Lower lobe of right lung (tissue), 2 donors: ENCODE measurements at places on chromosomes 5 and 9. TPM values are rescaled to one million over a fixed set of nuclear protein-coding genes. Genes with fewer than 3 reads are reported as not detected.

The SEMA5A gene
- 29.3 TPM for total RNA-seq

- no peak overlapping the region for H3K4me3 ChIP-seq
- H3K27ac ChIP-seq = no peak overlapping the region
- no peaks in the 10 kb centered on the region for H3K4me1 ChIP-seq
- DNase-seq = no peak
- H3K27me3 ChIP-seq = no peaks in the 10 kb centered on the region
Measured at GRCh38 chr5:43967165-43967564, 364.2 kb downstream of the NNT start.

GRCh38 chr5:36665628-36666027 lies 59.2 kb downstream of the SLC1A3 start:
- no peak for DNase-seq
- H3K36me3 ChIP-seq = no peaks in the 10 kb centered on the region
- no peak overlapping the region for H3K27ac ChIP-seq

DNA sequence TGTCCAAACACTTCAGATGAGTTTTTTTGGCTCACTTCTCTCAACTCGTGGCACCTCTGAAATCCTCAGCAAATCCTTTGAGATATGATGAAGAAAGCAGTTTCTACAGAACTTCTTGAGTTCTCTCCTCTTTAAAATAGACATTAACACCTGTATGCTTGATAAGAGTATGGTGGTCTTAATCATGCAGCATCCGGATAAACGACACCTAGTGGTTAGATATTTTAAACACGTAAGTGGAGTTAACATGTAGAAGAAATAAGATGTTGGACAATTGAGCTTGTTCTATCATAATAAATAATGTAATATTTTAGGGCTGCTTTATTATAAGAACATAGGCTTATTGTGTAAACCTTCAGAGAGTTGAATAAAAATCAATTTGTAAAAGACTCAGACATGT lies 324.8 kb downstream of the CYLC2 start:
- H3K4me3 ChIP-seq = no peak overlapping the region
- no peaks in the 10 kb centered on the region for H3K36me3 ChIP-seq
- DNase-seq = no peak
- no peaks in the 10 kb centered on the region for H3K4me1 ChIP-seq
- H3K27me3 ChIP-seq = no peaks in the 10 kb centered on the region

The BASP1 gene
- 25.8 TPM for total RNA-seq

DNA sequence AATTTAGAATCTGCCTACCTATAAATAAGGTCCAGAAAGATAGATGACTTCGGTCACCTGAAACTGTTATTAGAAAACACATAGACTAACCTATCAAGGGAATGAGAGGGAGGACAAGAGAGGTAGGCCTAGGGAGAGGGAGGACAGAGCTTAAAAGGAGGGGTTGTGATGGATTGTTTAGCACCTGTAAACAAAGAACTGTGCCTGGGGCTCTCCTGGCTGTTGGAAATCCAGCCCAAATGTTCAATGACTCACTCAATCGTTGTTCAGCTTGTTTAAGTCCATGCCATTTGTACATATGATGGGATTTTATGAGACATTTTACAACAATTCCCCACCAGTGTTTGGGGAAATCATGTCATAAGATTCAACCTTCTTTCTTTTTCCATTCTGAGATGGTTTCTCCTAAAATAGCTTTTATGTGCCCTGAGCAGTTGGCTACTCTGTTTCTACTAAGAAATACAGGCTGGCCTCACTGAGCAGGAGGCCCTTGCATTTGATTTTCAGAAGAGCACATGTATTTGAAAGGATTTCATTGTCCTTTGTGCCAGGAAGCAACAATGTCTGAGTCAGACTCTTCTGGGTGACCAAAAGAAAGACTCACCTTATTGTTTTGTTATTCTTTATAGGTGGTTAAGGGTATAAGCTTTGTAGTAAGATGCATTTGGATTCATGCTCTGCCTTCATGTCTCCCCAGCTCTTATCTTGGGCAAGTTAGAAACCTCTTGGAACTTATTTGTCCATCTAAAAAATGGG lies 48.2 kb upstream of the GPR151 start:
- no peak overlapping the region for H3K4me3 ChIP-seq
- H3K4me1 ChIP-seq = no peaks in the 10 kb centered on the region
- H3K27me3 ChIP-seq = no peaks in the 10 kb centered on the region
- no peaks in the 10 kb centered on the region for H3K36me3 ChIP-seq
- no peak for DNase-seq

The VCP gene
- total RNA-seq = 175 TPM

DNA sequence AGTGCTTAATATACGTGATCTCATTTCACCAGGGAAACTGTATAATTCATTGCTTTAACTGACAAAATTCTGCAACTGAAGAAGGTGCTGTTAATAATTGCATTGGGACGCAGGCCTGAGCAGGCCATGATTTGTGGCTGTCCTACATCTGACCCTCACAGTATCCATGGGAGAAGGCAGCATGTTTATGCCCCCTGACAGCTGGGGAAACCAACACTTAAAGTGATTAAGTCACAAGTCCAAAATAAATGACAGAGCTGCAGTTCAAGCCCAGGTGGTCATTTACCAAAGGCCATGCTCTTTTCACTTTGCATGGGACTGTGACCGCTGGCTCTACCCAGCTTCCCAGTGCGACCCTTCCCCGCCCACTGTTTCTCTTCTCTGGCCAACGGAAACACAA lies 30.5 kb upstream of the KCNMB1 start:
- no peak overlapping the region for H3K4me3 ChIP-seq
- H3K27ac ChIP-seq = no peak overlapping the region
- no peaks in the 10 kb centered on the region for H3K4me1 ChIP-seq
- H3K36me3 ChIP-seq = no peaks in the 10 kb centered on the region

GRCh38 chr5:172669386-172670004 lies 28.4 kb downstream of the NEURL1B start:
- H3K27me3 ChIP-seq = no peaks in the 10 kb centered on the region
- H3K4me1 ChIP-seq = peaks cover 28% of the 10 kb centered on the region
- no peak overlapping the region for H3K27ac ChIP-seq
- peaks cover 12% of the 10 kb centered on the region for H3K36me3 ChIP-seq

DNA sequence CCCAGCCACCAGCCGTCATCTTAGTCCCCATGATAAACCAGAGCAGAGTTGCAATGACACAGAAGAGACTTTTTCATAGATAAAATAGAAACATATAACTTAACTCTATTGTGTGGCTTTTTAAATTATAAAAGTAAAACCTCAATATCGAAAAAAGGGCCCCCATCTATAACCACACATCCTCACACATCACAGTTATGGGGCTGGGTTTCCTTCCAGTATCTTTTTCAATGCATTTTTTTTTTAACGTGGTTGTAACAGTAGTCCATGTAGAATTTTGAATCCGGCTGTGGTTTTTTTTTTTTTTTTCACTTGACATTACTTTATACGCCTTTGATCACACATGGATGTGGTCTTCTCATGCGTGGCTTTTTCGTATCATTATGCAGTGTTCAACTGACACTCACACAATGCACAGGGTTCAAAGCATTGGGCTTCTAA lies 77.4 kb downstream of the CFAP77 start:
- H3K36me3 ChIP-seq = no peaks in the 10 kb centered on the region
- no peaks in the 10 kb centered on the region for H3K4me1 ChIP-seq
- DNase-seq = no peak
- H3K27me3 ChIP-seq = peaks cover 66% of the 10 kb centered on the region
- H3K4me3 ChIP-seq = no peak overlapping the region

The CA9 gene
- total RNA-seq = not detected

The CCNO gene
- 2.2 TPM for total RNA-seq

DNA sequence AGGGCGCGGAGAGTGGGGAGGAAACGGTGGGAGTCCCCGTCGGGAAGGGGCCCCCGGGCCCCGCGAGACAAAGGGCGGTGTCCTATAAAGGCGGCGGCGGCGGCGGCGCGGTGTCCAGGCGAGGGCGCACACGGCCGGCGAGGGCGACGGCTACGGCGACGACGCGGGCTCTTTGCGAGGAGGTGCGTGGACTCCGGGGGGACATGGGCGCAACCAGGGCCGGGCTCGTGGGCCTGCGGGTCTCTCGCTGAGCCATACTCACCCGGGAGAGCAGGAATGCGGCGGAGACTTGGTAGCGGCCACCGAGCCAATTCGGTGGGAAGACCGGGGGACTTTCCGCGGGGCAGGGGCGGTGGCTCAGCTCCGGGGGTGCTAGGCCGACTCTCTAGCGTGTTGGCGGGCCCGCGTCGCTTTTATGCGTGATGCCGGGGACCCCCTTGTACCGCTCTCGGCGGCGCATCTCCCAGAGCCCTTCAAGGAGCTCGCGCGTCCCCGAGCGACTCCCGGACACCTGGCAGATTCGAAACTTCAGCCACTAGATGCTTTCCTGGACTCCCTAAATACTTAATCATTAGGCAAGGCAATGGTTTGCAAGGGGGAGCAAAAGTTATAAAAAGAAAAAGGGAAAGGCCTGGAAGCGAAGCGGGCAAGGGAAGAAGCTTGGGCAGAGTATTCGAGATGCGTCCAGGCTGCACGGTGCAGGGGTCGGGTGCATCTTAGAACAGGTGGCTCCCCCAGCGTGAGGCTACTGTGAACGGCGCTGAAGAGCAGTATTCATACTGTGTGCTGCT lies 5.9 kb upstream of the TAL2 start:
- no peaks in the 10 kb centered on the region for H3K36me3 ChIP-seq

The SOWAHA gene
- total RNA-seq = 0.18 TPM

- no peaks in the 10 kb centered on the region for H3K27me3 ChIP-seq
- H3K4me1 ChIP-seq = no peaks in the 10 kb centered on the region
- H3K27ac ChIP-seq = no peak overlapping the region
- H3K4me3 ChIP-seq = no peak overlapping the region
Measured at GRCh38 chr9:111271481-111272080, 58.4 kb downstream of the OR2K2 start.

DNA sequence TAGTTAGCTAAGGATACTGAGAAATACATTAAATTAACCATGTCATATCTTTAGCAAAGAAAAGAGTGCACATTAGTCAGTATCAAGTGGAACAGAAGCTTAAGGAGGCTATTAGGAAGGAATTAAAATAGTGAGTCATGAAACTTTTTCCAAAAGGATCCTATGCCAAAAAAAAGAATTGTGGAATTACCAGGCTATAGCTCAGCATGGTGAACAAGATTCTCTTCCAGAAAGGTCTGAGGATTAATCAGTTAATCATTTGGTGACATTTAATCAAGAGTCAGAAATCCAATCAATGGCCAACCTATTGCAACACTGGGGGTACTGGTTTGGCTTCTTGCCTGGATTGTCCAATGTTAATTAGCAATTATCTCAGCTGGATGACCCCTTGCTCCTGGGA lies 244.5 kb upstream of the NMUR2 start:
- H3K27ac ChIP-seq = no peak overlapping the region
- H3K4me1 ChIP-seq = no peaks in the 10 kb centered on the region
- H3K36me3 ChIP-seq = no peaks in the 10 kb centered on the region
- no peak overlapping the region for H3K4me3 ChIP-seq
- no peak for DNase-seq

GRCh38 chr5:74978345-74978744 lies 74.0 kb downstream of the GCNT4 start:
- H3K27me3 ChIP-seq = no peaks in the 10 kb centered on the region
- no peak overlapping the region for H3K4me3 ChIP-seq
- H3K27ac ChIP-seq = no peak overlapping the region

GRCh38 chr5:147092044-147092443 lies 142.8 kb upstream of the STK32A start:
- H3K27ac ChIP-seq = no peak overlapping the region
- H3K27me3 ChIP-seq = no peaks in the 10 kb centered on the region
- no peak for DNase-seq
- H3K4me3 ChIP-seq = no peak overlapping the region

GRCh38 chr9:72351538-72352453 lies 13.2 kb downstream of the ZFAND5 start:
- H3K27ac ChIP-seq = no peak overlapping the region
- peaks cover 53% of the 10 kb centered on the region for H3K36me3 ChIP-seq
- H3K27me3 ChIP-seq = no peaks in the 10 kb centered on the region

DNA sequence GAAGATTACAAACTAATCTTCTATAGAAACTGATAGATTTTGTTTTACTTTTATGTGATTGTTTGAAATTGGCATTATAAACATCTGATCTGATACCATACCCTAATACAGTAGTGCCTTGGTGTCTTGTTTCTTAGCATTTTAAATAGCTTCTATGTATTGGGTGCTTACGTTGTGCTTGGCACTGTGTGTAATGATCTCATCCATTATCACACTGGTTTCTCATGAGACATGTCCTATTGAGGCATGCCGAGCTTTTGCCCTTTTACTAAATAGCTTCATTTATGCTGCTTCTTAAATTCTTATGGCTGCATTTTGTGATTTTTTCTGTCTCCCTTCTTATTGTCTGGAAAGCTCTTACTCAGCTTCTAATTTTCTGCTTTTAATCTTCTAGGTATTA lies 48.2 kb upstream of the TLR4 start:
- H3K4me3 ChIP-seq = no peak overlapping the region
- H3K36me3 ChIP-seq = no peaks in the 10 kb centered on the region
- H3K27ac ChIP-seq = no peak overlapping the region
- no peaks in the 10 kb centered on the region for H3K4me1 ChIP-seq
- no peaks in the 10 kb centered on the region for H3K27me3 ChIP-seq
- no peak for DNase-seq

GRCh38 chr5:73039082-73039481 lies 81.3 kb upstream of the TMEM171 start:
- H3K27me3 ChIP-seq = no peaks in the 10 kb centered on the region
- H3K4me3 ChIP-seq = no peak overlapping the region
- no peaks in the 10 kb centered on the region for H3K4me1 ChIP-seq
- no peak overlapping the region for H3K27ac ChIP-seq

DNA sequence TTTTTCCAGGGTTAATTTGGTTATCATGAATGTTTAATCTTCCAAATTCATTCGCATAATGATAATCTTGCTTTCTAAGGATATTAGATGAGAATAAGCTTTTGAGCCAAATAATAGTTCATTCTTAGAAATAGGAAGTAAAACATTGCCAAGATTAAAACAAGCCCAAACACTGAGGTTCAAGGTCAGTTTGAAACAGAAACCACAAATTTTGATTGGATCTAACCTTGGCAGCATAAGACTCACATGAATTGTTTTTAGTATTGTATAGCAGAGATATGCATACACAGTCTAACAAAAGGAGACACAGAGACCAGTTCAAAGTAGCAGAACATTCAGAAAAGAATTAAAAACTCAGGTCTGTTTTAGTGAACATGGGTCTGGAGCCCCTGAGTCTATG lies 43.4 kb upstream of the VCAN start:
- H3K4me3 ChIP-seq = no peak overlapping the region
- DNase-seq = no peak
- H3K4me1 ChIP-seq = no peaks in the 10 kb centered on the region
- no peaks in the 10 kb centered on the region for H3K36me3 ChIP-seq
- no peak overlapping the region for H3K27ac ChIP-seq

The FOXD4L3 gene
- 0.21 TPM for total RNA-seq

The NKD2 gene
- 24.1 TPM for total RNA-seq

GRCh38 chr5:68233075-68233474 lies 17.5 kb downstream of the PIK3R1 start:
- peaks cover 24% of the 10 kb centered on the region for H3K36me3 ChIP-seq
- peaks cover 67% of the 10 kb centered on the region for H3K4me1 ChIP-seq

DNA sequence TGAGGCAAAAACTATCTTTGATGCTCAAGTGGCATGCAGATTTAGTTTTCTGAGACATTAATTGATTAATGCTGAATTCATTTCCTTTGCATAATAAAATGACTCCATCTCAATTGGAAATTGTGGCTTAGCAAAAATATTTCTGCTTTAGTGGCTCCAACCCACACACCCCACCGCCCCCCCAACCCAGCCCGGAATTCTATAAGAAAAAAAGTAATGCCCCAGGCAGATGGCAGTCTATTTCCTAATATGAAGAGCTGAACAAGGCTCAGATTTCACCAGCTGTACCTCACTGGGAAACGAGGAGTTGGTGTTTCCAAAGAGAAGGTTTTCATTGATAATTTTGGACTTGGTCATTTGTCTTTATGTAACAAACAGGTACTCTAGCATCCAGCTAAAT lies 182.1 kb downstream of the FBN2 start:
- no peaks in the 10 kb centered on the region for H3K36me3 ChIP-seq
- DNase-seq = no peak
- no peaks in the 10 kb centered on the region for H3K4me1 ChIP-seq
- no peak overlapping the region for H3K4me3 ChIP-seq
- H3K27ac ChIP-seq = no peak overlapping the region
